BJ (cell line): ENCODE measurements at places on chromosomes 7 and 10.

DNA sequence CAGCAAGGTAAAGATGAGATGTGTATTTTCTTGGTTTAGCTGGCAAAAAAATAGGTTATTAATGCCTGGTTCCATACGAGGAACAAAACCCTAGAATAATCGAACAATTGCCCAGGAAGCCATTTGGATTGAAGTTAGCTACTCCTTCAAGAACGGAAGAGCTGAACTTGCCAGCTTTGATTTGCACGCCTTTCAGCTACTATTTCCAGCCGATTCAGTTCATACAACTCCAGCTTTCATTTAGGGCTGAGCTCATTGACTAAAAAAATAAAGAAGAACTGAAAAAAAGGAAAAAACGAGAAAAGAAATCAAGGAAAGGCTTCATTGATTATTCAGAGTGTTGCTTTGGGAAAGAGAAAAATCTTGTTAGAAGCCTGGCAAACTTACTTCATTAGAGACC, 60.4 kb downstream of the PTN start:
- no peak for DNase-seq

DNA sequence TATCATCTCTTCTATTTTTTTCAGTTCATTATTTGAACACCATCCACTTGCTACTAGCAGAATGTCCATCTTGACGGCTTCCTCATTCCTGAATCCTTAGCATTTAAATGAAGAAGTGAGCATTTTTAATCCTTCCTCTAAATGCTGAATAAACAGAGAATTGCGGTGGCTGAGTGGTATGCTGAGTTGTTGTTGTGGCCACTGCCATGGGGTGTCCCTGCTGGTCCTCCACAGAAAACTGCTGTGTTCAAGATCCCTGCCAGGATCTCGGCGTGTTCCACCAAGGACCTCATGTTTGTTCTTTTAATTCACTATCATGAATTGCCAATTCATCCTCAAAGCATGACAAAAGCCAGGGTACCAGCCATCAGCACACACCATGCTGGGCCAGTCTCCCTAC, 48.9 kb upstream of the HABP2 start:
- no peak for DNase-seq

DNA sequence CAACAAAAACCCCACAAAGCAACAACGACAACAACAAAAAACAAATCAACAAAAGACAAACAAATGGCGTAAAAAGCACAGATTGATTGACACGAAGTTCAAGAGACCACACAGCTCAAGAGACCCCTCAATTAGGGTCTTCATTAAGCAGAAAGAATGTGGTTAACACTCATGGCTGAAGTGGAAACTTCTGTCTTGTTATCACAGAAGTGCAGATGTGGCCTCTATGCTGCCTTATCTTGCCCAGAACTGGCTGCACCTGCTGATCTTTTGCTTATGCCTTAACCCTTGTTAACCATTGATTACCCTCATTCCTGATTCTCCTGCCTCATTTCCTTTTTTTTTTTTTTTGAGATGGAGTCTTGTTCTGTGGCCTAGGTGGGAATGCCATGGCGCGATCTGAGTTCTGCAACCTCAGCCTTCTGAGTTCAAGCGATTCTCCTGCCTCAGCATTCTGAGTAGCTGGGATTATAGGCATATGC, 3.5 kb upstream of the DAGLB start:
- no peak for DNase-seq

GRCh38 chr7:68504716-68505115, 1093.6 kb upstream of the AUTS2 start:
- DNase-seq, result no peak

GRCh38 chr10:926075-926698, 5.3 kb downstream of the LARP4B start:
- DNase-seq, result no peak

GRCh38 chr10:124716369-124716768, 27.8 kb downstream of the FAM53B start:
- no peak for DNase-seq

DNA sequence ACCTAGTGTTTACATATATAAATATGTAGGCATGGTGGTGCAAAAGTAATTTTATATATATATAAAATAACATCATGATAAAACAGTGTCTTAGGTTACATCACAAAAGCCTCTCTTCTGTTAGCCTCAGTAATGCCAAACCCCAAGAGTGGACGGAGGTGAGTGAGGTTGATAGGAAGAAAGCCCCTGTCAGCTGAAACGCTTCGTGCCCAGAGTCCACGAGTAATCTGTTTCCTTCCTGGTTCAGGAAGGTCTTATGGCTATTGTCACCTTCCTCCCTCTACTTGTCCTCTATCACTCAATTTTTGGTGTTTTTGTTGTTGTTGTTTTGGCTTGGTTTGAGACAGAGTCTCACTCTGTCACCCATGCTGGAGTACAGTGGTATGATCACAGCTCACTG, 41.5 kb downstream of the THNSL1 start:
- no peak for DNase-seq

- DNase-seq, result no peak
These were observed 101.7 kb downstream of the AUTS2 start for GRCh38 chr7:69699931-69700330.

DNA sequence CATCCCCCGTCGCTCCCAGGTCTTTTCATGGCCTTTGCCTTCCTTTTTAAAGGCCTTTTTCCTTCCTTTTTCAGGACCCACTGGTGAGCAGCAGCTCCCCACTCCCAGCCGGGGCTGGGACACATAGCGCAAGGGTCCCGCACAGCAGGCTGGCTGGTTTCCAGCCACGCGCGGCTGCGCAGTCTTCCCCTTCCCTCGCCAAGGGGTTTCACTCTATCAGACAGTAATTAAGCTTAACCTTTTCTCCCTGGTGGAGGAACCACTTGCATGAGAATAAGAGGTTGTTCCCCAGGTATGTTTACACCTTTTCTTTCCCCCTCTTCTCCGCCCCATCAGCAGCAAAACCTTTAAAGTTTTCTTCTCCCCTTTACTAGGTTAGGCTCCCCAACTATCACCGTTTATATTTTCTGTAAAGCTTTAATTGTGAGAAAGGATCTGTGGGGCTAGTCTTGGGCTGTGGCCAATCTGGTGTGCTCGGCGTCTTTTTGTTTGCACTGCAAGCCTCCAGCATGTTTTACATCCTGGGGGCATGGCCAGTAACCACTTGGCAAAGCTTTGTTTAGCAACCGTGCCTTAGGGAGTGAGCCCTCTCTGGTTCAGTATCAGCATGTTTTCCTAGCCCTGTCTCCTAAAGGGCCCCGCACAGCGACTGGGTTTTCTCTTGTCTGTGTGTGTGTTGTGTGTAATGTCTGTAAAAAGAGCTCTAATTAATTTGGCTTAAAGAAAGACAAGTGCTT, 219.6 kb downstream of the PHF14 start:
- no peak for DNase-seq

DNA sequence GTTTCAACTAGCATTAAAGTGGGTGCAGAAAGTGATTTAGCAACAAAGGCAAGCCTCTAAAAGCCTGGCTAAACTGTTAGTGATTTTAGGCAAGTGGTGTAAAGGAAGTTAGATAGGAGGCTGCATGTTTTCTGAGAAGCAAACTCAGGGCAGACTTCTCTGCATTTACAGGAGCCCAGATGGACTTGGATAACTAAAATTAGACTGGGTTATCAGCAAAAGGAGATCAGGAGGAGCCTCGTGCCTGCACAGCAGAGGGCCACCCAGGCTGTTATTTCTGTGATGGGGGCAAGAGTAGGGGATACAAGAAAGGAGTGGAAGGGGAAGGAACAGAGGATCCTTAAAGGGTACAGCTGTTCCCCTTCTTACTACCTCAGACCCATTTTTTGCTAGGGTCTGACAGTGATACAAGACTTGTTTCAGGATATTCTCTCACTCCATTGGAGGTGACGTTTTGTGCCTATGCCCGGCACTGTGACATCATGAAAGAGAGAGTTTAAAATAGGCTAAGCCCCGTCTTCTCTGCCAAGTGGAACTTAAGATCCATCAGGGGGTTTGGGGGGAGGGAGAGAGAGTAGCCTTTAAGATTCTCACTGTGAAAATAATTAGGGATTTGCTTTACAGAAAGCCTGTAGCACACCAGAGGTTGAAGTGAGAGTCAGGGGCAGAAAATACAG, 49.6 kb upstream of the PDCD4 start:
- DNase-seq, result no peak

DNA sequence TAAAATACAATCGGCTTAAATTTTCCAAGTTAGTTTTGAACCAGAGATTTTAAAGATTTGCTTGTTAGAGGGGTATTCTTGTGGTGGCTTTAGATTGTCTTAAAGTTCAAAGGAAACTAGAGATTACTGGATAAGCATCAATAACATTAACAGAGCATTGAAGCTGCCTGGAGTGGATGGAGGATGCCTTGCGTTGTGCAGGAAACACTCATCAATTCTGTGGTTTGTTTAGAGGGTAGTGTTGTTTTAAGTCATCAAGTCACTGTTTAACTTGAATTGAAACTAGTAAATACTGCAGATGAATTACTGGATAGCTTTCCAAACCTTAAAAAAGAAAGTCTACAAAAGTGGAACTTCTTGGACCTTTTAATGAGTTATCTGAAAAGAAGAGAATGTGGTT, 218.6 kb downstream of the CELF2 start:
- no peak for DNase-seq

GRCh38 chr10:123988694-123989093, 97.1 kb upstream of the CPXM2 start:
- DNase-seq, result no peak
